ENCODE measurements at places on chromosomes 7 and 10. TPM values are rescaled to one million over a fixed set of nuclear protein-coding genes. Genes with fewer than 3 reads are reported as not detected.

DNA sequence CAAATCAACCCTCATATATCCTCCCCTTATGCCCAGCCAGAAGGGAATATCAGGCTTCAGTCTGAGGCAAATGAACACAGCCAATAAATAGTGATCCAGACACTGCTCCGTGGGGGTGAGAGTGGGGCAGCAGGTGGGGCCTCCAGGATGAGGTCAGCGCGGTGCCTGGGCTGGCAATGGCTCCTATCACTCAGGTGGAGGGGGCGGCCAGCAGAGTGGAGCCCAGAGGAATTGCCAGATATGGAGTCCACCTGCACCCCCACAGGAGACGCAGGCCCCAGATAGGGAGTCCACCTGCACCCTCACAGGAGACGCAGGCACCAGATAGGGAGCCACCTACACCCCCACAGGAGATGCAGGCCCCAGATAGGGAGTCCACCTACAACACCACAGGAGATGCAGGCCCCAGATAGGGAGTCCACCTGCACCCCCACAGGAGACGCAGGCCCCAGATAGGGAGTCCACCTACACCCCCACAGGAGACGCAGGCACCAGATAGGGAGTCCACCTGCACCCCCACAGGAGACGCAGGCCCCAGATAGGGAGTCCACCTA lies 78.0 kb upstream of the PPP2R2D start:
- DNase-seq, result no peak

DNA sequence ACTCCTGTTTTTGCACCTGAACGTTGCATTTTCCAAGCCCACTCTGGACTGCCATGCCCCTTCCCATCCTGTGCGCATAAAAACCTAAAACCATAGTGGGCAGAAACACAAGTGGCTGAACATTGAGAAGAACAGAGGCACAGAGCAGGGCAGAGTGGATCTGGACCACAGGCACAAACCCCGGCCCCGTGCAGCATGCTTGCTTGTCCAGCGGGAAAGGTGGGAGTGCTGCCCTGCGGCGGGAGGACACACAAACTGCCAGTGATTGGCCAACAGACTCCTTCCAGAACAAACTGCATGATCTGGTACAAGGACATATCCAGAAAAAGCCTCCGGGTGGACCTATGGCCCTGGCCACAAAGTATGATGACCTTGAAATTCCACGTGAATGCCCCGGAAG lies 42.5 kb upstream of the ADARB2 start:
- no peak for DNase-seq

DNA sequence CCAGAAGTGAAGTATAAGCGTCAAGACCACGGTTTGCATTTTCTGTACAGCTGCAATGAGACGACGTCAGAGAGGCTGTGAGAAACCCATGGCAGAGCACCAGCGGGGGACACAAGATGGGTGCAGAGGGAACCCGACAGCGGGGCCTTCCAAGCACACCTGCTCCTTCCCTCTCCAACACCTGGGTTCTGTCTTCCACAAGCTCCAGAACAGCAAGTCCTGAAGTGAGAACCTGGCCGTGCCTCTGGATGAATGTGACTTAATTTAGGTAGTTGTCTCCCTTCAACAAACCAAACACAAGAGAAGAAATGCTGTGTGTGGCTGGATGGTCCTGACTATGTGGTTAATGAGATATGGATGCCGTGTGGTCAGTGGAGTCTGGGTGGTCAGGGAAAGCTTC lies 76.1 kb downstream of the ADAM12 start:
- DNase-seq, result no peak

DNA sequence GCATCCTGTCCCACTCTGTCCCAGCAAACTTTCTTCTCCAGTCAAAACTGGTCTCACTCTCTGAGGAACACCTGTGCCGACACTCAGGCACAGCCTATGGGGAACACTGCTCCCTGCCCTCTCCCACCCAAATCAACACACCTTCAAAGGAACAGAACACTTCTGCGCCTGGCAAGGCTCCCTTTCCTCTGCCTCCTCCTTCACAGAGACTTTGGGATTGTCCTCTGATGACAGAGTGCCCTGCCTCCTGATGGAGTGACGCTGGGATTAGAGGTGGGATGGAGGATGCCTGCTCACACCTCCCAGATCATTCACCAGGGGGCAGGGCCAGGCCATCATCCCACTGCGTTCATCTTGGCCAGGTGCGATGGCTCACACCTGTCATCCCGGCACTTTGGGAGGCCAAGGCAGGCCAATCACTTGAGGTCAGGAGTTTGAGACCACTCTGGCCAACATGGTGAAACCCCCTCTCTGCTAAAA lies 26.5 kb downstream of the KLF6 start:
- DNase-seq, result no peak

MOGAT3 gene
- total RNA-seq, result not detected

GRCh38 chr7:19175241-19175640 lies 30.0 kb upstream of the FERD3L start:
- DNase-seq, result no peak

DNA sequence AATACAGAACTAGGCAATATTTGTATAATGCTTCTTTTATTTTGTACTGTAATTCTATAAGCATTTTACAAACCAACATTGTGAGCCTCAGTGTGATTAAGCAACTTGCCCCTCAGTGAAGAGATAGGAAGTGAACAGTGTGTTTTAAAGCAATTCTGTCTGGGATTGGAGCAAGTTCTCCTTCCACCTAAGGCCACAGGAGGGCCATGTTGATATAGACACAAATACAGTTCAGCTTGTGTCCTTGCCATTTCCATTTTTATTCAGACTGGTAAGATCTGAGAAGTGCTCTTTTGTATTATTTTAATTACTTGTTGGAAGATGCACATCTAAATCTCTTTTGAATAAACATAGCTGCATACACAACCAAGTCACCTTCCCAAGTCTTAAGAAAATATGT lies 416.3 kb upstream of the COBL start:
- DNase-seq, result no peak

- no peak for DNase-seq
These were observed 182.2 kb downstream of the GNAI1 start for GRCh38 chr7:80316811-80317210.

DNA sequence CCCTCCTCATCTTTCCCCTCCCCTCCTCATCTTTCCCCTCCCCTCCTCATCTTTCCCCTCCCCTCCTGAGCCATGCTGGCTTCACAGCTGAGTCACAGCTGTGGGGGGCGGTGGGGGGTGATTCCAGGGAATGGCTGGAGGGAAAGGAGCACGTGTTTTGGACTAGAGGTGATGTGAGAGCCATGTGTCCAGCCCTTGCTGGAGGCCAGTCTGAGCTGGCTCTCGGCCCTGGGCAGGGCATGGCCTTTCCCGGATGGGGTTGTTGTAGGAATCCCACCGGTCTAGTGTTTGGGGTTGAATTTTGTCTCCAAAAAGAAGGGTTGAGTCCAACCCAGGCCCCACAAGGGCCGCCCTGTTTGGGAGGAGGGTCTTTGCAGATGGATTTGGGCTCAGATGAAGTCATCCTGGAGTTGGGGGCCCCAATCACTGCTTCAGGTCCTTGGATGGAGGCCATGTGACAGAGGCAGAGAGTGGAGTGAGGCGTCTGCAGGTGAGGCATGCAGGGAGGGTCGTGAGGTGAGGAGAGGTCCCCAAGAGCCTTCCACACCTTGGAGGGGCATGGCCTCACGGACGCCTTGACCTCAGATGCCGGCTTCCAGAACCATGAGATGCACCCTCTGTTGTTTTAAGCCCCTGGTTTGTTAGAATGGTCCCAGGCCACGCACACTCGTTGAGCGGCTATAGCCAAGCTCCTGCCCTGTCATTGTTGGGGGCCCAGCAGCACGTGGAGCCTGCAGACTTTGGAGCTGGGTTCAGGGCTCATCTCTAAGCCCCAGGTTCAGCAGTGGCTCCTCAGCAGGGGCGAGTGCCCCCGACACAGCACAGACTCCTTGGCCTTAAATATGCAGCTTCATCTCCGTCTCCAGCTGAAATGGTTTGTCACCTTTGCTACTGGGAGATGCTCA lies 101.6 kb downstream of the DNAJB6 start:
- no peak for DNase-seq

DNA sequence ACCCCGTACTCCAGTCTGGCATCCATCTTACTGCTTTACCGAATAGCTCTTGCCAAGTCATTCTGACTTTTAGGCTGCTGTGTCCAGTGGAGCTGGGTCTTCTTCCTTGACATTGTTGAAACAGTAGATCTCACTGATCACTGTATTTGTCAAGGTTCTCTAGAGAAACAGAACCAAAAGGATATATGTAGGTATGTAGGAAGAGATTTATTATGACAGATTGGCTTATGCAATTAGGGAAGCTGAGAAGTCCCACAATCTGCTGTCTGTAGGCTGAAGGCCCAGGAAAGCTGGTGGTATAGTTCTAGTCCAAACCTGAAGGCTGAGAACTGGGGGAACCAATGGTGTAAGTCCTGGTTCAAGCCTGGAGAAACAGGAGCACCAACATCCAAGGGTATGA lies 12.1 kb upstream of the PRRT4 start:
- DNase-seq, result no peak

All from natural killer cell treated with Interleukin-12 subunit alpha and Interleukin-12 subunit beta and Interleukin-15 and Interleukin-18, amount 100 ng/mL, for 72 hours (primary cell).